ENCODE measurements at places on chromosomes 12 and 14.

GRCh38 chr14:80933282-80933681 lies 8.3 kb downstream of the CEP128 start:
- no peak for DNase-seq

DNA sequence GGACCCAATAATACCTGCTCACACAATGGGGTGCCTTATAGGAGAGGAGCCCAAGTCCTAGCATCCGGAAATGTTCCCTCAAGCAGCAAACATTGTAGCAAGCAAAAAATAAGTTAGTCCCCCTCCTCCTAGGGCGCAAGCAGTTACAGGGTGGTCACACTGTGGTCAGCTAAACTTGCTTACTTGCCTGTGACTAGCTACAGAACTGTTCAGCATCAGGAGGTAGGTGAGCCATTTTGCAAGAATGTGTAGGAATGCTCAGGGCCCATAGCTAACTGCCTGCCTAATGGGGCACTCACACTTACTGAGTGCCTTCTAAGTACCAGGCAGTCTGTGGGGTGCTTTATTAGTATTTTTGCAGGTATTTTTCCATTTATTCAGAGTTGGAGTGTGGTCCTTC lies 154.6 kb upstream of the GRIN2B start:
- no peak for DNase-seq

DNA sequence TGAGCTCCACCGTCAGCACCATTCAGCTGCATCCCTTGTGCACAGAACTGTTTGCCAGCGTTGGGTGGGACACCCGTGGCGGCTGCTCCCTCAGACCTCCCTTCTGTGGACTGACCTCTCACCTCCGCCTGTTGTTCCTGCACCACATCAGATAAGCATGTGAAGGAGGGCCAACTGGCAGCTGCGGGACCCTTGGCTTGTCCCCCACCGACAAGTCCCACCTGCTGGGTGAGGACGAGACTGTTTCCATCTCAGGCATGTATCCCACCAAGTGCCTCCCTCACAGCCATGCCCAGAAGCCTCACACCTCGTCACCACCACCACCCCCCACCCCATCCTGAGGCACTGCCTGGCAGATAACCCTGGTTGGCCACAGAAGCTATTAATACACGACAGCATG lies 18.6 kb upstream of the TEAD4 start:
- DNase-seq, result no peak

DNA sequence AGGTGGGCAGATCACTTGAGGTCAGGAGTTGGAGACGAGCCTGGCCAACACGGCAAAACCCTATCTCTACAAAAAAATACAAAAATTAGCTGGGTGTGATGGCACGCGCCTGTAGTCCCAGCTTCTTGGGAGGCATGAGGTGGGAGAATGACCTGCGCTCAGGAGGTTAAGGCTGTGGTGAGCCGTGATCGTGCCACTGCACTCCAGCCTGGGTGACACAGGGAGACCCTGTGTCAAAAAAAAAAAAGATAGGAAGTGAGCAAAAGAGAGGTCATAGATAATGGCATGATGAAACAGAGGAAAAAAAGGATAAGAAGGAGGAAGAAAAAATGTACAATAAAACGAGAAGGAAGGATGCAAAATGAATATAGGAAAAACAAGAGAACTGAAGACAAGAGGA lies 159.5 kb downstream of the ETV6 start:
- DNase-seq, result no peak

- no peak for DNase-seq
Measured at GRCh38 chr14:101905614-101906013, 58.8 kb upstream of the DYNC1H1 start.

GRCh38 chr12:1797011-1797901 lies 23.1 kb upstream of the LRTM2 start:
- DNase-seq, result no peak

GRCh38 chr12:42763682-42764081 lies 174.1 kb upstream of the PRICKLE1 start:
- no peak for DNase-seq

GRCh38 chr12:131836193-131836592 lies 8.0 kb downstream of the MMP17 start:
- no peak for DNase-seq

GRCh38 chr12:57236925-57237595 lies 7.5 kb downstream of the SHMT2 start:
- no peak for DNase-seq

DNA sequence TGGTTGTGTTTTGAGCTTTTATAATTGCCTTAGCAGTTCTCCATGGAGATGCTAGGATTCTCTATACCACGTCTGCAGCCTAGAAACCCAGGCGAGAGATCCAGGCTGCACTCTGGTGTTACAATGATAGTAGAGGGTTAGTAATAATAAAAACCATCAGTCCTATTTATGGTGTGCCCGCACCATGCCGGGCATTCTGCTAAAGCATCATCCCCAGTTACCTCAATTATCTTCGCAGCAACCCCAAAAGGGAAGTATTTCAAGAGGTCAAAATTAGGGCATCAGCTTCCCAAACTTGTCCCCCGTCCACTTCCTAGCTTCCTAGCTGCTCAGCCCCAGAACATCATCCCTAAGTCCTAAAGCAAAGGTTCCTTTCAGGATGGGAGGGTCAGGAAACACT lies 3.2 kb downstream of the SYNE3 start:
- no peak for DNase-seq

GRCh38 chr14:68589447-68590200 lies 203.2 kb downstream of the ZFP36L1 start:
- DNase-seq, result no peak

DNA sequence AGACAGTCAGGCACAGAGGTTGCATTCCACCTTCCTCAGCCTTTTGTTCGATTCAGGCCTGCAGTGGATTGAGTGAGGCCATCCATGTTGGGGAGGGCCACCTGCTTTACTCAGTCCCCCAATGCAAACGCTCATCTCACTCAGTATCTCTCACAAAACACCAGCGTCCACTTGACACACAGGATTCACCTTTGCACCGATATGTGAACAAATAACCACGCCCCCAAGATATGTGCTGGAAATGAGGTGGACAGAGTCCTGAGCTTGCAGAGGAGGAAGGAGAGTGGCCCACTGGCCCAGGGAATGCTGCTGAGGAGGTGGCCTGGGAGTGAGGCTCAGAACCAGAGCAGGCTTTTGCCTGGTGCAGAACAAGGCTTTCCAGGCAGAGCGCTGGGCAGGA lies 60.7 kb downstream of the DNAH10 start:
- DNase-seq, result no peak

DNA sequence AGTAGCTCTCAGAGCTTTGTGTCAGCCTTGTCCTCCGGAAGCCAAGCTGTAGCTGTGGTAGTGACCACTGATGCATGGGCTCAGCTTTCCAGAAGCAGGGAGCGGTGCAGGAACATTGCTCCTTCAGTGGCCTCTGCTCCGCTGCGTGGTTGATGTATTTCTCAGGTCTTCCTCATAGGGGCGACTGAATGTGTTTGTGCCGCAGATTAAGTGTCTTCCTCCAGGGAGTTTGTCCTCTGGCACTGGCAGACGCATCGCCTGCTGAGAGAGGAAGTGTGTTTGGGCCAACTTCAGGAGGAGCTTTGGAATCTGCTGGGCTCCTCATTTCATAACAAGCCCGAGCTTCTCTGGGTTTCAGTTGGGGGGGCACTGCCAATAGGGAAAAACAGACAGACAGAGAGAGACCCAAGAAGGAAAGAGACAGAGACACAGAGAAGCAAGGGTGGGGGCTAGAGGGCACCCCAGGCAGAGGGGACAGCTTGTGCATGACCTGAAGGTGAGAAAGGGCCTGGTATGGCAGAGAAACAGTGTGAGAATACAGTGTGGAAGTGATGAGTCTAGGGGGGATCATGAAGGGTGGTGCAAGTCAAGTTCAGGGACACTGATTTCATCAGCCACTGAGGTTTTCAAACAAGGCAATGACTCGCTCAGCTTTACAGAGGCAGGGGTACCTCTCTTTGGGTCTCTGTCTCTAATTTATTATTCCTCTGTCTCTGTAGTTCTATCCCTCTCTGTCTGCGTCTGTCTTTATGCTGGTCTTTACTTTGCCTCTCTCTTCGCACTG lies 69.4 kb upstream of the PRIMA1 start:
- DNase-seq, result no peak

DNA sequence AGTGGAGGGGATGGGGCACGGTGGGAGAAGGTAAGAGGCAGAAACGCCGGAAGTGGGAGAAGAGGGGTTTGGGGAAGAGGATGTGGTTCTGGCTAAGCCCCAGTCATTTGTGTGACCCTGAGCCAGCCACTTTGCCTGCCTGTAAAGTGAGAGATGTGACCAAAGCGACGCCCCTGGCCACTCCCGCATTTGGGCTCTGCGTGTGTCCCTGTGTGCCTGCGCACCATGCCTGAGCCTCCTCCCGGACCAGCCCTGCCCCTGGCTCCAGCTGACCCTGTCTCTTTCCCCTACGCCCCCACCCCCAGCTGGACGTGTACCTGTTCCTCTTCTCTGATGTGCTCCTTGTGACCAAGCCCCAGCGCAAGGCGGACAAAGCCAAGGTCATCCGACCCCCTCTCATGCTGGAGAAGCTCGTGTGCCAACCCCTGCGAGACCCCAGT lies 8.0 kb downstream of the PLEKHG6 start:
- no peak for DNase-seq

DNA sequence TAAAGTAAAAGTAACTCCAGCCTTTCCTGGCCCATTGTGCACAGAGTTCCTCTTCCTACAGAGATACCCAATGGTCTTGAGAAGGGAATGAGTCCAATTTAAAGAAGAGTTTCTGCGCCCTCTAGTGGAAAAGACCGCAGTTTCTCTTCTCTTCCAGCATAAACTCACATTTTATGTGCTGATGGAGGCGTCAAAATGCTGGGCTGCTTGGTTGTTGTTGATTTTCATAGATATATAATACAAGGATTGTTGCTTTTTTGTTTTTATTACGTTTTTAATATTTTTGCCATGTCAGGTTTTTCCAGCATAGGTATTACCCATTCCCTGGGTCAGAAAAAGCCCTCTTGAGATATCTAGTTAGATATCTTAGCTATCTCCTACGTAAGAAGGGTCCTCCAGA lies 356.9 kb upstream of the STXBP6 start:
- DNase-seq, result no peak

- DNase-seq, result no peak
Measured at GRCh38 chr12:95709152-95709551, 81.4 kb downstream of the NTN4 start.

DNA sequence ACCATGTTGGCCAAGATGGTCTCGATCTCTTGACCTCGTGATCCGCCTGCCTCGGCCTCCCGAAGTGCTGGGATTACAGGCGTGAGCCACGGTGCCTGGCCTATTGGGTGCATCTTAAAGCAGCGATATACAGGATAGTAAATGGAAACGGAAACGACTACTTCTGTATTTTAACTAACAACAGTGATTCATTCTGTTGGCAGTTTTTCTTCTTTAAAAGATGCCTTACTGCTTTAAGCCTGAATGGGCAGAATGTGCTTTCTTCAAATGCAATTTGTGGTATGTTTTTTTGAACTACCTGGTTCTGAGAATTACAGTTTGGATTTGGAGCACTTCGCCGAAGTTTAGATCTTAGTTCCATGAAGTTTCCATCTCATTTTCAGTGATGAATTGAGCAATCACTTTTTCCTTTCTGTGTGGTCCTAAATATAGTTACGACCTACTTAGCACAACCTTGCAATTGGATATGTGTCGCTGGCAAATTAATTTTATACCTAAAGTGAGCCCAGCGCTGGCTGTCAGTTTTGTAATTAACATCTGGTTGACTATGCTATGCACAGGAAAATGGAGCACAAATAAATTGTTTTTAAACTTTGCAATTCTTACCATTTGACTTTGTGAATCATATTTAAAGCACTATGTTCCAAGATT lies 53.6 kb upstream of the EIF5 start:
- no peak for DNase-seq

DNA sequence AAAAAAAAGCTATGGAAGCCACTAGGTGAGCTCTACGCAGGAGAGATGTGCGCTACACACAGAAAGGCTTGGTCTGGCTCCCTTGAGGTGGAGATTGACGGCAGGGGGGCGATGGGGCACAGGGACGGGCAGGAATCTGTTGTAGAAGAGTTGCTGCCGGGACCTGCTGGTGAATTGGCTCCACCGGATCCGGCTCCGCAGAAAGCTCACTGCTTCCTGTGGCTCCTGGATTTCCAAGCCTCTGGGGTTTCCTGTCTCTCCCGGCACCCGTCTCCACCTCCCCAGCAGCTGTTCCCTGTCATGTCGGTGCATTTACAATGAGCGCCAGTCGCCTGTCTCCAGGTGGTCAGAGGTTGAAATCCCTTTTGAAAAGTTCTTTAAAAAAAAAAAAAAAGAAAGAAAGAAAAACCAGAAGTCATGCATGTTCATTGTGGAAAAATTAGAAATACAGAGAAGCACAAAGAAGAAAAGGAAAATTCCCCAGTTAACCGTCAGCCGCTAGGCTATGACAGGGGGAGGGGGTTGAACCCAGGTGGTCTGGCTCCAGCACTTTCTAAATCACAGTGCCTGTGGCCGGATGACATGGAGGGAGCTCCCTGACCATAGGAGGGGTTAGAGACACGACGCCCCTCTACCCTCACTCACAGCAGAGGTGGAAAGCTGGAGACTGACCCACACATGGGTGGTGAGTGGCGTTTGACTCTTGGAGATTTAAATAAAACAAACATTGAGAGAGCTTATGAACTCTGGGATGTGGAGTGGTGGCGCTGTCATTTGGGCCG lies 20.8 kb downstream of the FAM222A start:
- DNase-seq, result no peak

- peak; percentile 52 for DNase-seq
Measured at GRCh38 chr14:21098076-21098891, at the start of gene ZNF219. TSS of gene ZNF219 (minus strand) at chr14:21098655. CDS start at chr14:21093591, 5,064 bp downstream.

- DNase-seq, result no peak
Measured at GRCh38 chr14:77224212-77224611, 42.6 kb downstream of the TMEM63C start.

GRCh38 chr12:28876196-28876798 lies 272.8 kb upstream of the FAR2 start:
- DNase-seq, result no peak

DNA sequence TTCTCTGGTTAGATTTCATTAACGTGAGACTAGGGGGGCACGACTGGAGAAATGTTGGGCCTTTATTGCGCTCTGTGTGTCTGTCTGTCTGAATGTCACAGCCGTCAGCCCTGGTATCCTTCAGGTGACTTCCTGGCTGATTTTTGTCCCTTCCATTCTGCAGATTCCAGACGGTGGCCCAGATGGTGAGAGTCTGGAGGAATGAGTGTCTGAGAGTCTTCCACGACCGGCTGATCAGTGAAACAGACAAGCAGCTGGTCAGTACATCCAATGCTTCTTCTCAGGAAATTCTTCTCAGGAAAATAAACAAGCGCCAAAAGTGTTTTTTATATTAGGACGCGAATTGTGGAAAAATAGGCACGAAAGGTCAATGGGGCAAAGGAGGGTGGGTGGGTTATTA lies 93.5 kb downstream of the CCDC92 start:
- DNase-seq, result no peak

- DNase-seq, result no peak
Measured at GRCh38 chr14:101862177-101862576, 100.7 kb downstream of the PPP2R5C start.

- DNase-seq, result no peak
Measured at GRCh38 chr12:1666685-1667162, 24.1 kb upstream of the ADIPOR2 start.

- DNase-seq, result no peak
Measured at GRCh38 chr12:66235626-66236281, 46.7 kb downstream of the IRAK3 start.

- no peak for DNase-seq
Measured at GRCh38 chr12:93784339-93785086, 107.3 kb downstream of the CRADD start.

Measured in anterior cingulate cortex (tissue), 58 donors.